ENCODE measurements at places on chromosomes 1 and 21.

GRCh38 chr1:9871707-9872425, 38.2 kb downstream of the CTNNBIP1 start:
- no peak for DNase-seq

- no peak for DNase-seq
These were observed 62.8 kb downstream of the NRIP1 start for GRCh38 chr21:15001857-15002606.

GRCh38 chr1:222129041-222129440, 387.2 kb upstream of the DUSP10 start:
- DNase-seq: no peak

GRCh38 chr1:186208405-186209129, 166.5 kb downstream of the TPR start:
- DNase-seq: no peak

- peak; percentile 1 for DNase-seq
These were observed 193.2 kb upstream of the PLXNA2 start for GRCh38 chr1:208437401-208437800.

DNA sequence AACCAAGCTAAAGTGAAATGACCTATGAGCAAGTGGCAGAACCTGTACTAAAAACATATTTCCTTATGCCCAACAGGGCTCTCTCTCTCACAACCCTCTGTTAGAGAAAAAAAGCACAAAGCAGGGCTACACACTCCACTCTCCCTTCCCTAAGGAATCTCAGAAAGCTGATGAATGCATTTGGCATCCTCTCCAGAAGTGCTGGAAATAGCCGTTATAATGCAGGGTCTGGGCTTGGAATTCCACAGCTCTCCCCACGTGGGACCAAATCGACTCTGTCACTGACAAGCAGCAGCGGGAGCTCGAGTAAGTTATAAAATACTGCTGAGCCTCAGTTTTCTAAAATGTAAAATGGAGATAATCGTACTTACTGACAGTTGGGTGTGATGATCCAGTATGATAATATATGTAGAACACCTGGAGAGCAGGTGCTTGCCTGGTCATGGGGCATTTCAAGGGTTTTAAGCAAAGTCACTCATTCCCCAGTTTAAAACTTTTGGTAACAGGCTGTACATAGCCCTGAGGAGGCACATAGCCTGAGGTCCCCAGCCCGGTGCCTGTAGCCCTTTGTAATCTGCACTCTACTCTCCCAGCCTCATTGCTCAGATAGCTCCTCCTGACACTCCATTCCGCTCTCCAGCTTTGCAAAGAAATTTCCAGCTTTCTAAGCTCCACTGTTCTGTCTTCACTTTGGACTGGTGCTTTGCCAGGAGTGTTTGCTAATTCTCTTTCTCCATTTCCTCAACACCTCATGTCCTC, 175.6 kb upstream of the DAB1 start:
- no peak for DNase-seq

- no peak for DNase-seq
These were observed 10.7 kb downstream of the NKAIN1 start for GRCh38 chr1:31228986-31229385.

DNA sequence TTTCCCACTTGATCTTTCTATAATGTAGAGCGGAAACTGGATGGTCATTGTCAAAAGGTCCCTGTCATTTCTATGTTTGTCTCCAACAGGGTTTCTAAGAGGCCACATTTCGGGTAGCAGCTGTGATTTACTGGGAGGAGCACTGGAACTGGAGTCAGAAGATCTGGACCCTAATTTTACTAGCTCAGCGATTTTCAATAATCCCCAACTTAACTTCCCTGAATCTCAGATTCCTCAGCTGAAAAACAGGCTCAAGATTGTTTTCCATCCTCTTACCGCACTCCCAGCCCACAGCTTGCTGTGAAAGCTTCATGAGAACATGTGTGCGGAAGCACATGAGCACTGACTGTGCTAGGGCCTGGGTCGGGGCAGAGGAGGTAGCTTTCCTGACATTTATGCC, 19.9 kb upstream of the RGS4 start:
- DNase-seq: no peak

DNA sequence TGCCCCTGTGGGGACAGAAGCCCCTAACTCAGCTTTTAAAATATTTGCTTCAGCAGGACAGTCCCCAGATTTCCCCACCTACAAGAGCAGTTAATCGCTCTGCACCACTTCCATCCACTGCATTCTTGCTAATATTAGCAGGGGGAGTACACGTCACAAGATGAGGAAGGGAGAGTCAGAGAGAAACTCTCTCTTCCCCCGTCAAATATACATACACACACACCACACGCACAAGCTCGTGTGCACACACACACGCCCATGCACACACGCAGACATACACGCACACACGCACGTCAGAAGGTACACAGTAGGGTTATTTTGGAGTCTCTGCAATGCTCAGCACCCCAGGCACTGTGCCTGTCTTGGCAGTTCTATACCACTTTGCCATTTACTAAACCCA, 2.1 kb downstream of the CLCA1 start:
- DNase-seq: no peak

GRCh38 chr1:245960171-245960570, 546.9 kb downstream of the SMYD3 start:
- DNase-seq: no peak

- DNase-seq: no peak
These were observed 212.8 kb downstream of the FOXD2 start for GRCh38 chr1:47650611-47651010.

- DNase-seq: no peak
These were observed 23.9 kb downstream of the LRP8 start for GRCh38 chr1:53303726-53304515.

DNA sequence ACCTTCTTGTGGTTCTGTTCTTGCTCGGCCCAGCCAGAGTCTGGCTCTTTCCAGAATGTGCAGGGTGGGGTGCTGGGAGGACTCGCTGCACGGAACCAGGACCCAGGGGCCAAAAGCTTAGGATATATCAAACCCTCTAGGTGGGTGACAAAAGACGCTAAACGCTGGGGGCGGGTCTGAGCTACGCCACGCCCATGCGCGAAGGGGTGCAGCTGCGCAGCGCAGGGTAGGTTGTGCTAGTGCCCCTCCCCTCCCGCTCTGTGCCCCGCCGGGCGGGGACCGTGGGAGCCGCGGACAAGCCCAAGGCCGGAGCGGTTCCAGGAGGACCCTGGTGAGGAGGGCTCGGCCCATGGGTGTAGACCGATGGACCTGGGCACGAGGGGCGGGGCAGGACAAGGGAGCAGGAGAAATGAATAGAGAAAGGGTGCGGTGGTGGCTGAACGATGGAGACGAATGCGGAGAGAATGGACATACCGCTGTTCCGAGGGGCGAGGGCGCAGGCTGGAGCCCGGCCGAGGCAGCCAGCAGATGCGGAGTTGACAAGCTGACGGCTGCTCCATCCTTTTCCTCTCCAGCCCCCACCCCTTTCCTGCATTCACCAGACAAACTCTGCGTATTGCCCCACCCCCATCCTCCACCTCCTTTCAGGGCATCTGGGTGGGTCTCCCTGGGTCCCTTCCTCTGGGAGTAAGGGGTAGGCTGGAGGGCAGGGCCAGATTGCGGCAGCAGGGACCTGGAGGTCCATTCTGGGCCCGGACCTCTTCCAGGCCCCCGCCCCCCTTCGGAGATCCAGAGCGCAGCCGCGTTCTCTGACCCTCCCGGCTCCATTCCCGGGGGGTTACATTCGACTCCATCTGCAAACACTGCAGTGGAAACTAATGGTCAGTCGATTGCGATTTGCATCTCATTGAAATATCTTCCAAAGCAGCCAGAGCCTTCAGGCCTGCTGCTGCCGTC, at the start of gene RUSC1:
TSS of gene RUSC1 (plus strand) at position 234 of the 957 bp plus-strand sequence. CDS start 880 bp downstream, outside the sequence.
- peak; percentile 50 for DNase-seq

DNA sequence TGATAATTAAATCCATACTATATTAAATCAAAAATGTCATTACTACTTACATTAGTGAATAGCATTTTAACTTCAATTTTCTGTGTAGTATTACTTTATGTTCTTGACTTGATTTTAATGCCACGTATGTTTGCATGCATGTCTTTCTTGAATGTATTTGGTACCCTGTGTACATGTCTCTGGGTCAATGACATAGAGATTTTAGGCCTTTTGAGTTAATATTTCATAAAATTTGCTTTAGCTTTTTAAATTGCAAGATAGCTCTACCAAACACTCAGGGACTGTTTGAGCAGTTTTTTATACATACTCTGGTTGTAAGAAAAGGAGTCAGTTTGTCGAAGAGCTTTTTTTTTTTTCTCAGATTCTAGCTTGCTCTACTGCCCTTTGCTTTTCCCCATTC, 1.5 kb downstream of the MLLT11 start:
- DNase-seq: no peak

DNA sequence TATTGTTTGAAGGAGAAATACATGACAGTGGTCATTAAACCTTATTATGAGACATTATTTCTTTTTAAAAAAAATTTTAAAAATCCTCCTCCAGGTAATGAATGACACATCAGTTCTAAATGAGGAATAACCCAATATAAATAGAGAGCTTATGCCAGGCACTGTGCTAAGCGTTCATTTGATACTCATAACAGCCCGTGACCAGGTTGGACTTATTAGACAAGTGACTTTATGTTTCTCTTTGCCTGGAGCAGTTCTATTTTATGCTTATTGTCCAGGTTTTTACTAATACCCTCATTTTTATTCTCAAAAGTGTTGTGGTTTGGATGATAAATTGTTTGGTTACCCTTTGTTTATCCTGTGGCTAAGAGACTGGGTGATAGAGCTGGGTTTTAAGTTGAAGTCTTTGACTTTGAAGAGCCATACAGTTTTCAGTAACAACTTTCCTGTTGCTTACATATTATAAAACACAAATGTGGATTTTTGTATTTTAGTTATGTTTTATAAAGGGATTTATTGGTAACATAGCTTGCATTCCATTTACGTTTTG, 84.2 kb downstream of the RABGAP1L start:
- no peak for DNase-seq

GRCh38 chr1:92117526-92117925, 37.4 kb downstream of the BTBD8 start:
- DNase-seq: no peak

DNA sequence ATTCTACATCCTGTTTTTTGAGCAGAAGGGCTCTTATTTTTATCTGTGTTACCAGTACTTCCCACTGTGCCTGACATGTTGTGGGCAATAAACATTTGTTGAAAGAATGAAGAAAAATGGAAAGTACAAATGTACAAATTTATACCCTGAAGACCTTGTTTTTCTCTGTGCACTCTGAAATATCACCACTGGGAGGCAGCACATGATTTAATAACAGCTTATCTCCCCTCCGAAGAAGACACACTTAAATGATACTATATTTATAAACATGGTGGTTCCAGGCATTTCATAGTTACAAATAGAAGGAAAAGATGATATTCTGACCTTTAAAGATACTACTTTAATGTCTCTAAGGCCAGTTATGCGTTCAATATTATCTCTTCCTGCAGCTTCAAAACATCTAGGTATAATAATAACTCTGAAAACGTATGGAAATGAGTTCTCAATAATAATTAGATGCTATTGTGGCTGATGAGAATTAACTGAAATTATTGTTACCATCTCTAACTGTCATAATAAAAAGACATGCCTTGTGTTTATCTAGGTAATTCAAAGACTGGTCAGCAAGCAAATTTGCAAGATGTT, 12.8 kb downstream of the DYNLT5 start:
- peak; percentile 26 for DNase-seq

GRCh38 chr1:68377098-68377497, 72.7 kb downstream of the RPE65 start:
- DNase-seq: no peak

- no peak for DNase-seq
These were observed 16.3 kb upstream of the EPRS1 start for GRCh38 chr1:220062629-220063028.

GRCh38 chr1:27831568-27832410, 1.2 kb downstream of the PPP1R8 start:
- no peak for DNase-seq

GRCh38 chr1:227305894-227306626, 12.2 kb downstream of the CDC42BPA start:
- no peak for DNase-seq

- DNase-seq: no peak
These were observed 55.9 kb downstream of the CAMSAP2 start for GRCh38 chr1:200794506-200795065.

DNA sequence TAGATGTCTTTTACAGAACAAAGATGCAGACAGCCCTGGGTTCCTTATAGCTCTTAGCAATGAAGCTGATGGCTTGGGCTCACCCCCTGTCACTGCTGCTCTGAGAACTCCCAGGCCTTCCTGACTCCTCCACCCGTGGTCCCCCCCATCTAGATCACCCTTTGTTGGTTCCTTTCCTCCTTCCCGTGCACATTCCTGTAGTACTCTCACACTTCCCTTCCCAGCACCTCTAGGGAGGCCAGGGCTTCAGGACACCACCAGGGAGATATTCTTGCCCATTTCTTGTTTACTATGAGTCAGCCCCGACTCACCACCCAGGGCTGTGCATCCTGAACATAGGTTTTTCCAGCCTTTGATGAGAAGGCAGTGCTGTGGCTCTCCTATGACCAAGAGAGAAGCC, 14.4 kb upstream of the NOS1AP start:
- DNase-seq: no peak

- DNase-seq: no peak
These were observed 64.1 kb downstream of the WDR4 start for GRCh38 chr21:42815217-42815616.

DNA sequence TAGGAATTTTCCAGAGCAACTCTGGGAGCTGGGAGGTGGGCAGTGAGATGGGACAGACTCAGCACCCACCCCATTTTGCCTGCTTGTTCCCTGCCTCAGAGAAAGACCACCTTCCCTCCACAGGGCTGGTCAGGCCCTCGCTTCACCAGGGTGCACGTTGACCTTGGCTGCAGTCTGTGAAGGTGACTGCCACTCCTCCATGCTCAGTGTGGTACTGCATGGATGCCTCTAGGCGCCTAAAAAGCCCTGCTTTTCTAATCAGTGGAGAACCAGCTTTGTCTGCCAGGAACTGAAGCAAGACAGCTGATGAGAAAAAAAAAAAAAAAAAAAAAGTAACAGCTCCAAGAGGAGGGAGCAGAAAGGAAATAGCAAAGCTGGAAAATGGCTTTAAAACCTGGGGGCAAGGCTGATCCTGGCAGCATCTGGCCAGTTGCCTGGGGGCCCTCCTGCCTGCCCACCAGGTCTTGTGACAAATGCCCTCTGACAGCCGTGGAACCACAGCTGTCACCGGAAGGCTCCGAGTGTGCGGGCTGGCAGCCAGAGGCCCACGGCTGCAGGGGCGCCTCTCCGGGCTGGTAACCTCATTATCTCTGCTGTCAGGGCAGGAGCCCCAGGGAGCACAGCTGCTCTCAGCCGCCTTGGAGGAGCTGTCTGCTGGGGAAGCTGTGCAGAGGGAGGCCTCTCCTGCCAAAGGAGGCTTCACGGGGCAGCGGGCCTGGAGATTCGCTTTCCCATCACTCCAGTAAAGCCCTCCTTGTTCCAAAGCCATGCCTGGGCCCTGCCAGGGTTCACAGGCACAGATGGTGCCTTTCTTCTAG, 13.7 kb downstream of the KIAA1614 start:
- no peak for DNase-seq

DNA sequence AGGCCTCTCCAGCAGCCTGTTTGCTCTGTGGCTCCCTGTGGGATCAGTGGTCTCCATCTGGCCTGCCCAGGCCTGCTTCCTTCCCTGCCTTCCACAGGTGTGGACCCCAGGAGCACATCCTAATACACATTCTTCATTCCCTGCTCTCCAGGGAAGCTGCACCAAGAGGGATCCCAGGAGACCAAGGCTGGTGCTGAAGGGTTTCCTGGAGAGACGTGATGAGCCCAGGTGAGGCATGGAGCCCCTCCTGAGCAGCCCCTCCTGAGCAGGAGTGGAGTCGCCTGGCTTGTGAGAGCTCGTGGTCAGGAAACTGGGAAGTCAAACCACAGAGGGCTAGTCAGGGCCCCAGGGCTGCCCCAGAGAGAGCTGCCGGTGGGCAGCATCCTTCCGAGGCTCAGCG, 561.4 kb downstream of the MATN1 start:
- no peak for DNase-seq

- DNase-seq: no peak
These were observed 471 bp upstream of the MTF2 start for GRCh38 chr1:93078638-93078985.
